ENCODE measurements at places on chromosomes 6 and 20.
A peak's percentile ranks its signal among the peaks of the same experiment; 100 is the strongest.

- DNase-seq = no peak
Measured at GRCh38 chr6:33630014-33630413, 8.9 kb downstream of the ITPR3 start.

GRCh38 chr6:11096109-11096508 lies 2.5 kb downstream of the SMIM13 start:
- DNase-seq = peak; percentile 10

DNA sequence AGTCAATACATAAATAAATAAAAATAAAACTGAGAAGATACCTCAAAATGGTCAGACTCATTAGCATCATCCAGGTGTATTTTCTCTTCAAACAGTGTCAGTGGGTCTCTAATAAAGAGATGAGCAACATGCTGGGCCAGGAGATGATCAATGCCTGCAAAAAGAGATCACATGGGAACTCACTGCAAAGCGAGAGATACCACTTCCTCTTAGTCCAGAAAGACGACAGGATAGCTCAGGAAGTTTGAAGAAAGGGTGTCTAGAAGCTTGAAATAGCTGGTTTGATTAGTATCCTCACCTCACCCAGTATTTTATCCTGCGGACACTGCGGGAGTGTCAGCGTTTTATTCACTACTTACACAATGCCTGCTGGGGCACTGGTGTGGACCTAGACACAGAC lies 38.0 kb downstream of the GCLC start:
- no peak for DNase-seq

GRCh38 chr6:87799651-87800050 lies 97.6 kb upstream of the AKIRIN2 start:
- DNase-seq = no peak

- no peak for DNase-seq
Measured at GRCh38 chr6:4128072-4128471, 7.3 kb downstream of the ECI2 start.

GRCh38 chr20:46580613-46581205 lies 30.3 kb upstream of the OCSTAMP start:
- no peak for DNase-seq

- no peak for DNase-seq
Measured at GRCh38 chr20:18172379-18172778, 34.7 kb downstream of the KAT14 start.

DNA sequence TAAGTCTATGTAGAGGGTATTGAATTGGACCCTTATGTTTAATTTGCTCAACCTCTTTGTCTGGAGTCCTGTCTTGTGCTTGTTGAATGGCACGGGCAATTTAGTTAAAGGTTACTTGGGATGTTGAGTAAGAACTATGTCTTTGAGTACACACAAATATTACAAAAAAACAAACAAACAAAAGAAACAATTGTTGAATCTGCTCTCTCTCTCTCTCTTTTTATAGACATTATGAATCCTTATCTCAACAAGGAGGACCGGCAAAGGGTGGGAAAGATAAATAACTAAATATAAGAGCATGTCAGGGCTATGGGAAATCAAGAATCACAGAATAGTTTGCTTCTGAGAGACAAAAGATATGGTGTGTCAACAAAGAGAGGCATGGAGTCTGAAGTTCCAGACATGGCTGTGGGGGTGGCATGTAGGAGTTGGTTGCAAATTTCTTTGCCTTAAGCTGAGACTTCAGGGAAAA lies 608.6 kb downstream of the UTRN start:
- DNase-seq = no peak
